EH (cell line): ENCODE measurements at places on chromosomes 13 and 19.

- DNase-seq: no peak
Measured at GRCh38 chr19:35661995-35662340, 4.3 kb upstream of the UPK1A start.

- DNase-seq: peak; percentile 94
Measured at GRCh38 chr19:2578901-2579677, 103.2 kb downstream of the GADD45B start.

- DNase-seq: peak; percentile 19
Measured at GRCh38 chr19:4233282-4233853, 4.0 kb downstream of the EBI3 start.

GRCh38 chr19:16069813-16070365 is 6.4 kb upstream of the TPM4 start:
- DNase-seq: no peak

DNA sequence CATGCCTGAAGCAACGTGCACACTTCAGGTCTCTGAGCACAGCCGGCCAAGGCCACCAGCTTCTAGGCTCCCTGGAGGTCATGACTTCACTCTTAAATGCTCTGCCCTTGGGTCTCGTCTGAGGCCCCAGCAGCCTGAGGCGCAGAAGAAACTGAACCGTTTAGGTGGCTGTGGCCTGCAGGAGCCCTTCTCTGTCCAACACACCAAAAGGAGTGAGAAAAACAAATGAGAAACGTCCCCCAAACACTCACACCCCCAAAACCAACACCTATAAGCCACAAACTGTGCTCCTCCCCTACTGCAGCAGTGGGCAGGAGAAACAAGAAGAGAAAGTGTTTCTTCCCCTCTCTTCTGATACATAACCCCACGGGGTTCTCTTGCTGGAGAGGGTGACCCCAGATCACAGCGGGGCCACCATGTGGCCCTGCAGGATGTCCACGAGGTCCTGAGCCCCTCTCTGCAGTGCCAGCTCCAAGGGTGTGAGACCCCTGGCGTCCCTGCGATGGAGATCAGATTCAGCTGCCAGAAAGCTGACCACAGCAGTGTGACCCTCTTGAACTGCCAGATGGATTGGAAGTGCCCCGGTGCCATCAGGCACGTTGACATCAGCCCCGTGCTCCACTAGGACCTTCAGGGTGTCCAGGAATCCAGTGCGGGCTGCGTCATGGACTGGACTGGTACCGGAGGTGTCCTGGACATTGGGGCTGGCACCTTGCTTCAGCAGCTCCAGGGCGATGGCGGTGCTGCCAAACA is 1.0 kb upstream of the KRI1 start:
- no peak for DNase-seq
